ENCODE measurements at places on chromosomes 3 and 15. TPM values are rescaled to one million over a fixed set of nuclear protein-coding genes. Genes with fewer than 3 reads are reported as not detected.

GOLGA6L7 gene
- total RNA-seq: not detected

SOX14 gene
- not detected for total RNA-seq

STXBP5L gene
- total RNA-seq: 0.09 TPM

ST3GAL6 gene
- 1.2 TPM for total RNA-seq

- no peak for DNase-seq
These were observed 132.3 kb downstream of the LMLN start for GRCh38 chr3:198092276-198092675.

DNA sequence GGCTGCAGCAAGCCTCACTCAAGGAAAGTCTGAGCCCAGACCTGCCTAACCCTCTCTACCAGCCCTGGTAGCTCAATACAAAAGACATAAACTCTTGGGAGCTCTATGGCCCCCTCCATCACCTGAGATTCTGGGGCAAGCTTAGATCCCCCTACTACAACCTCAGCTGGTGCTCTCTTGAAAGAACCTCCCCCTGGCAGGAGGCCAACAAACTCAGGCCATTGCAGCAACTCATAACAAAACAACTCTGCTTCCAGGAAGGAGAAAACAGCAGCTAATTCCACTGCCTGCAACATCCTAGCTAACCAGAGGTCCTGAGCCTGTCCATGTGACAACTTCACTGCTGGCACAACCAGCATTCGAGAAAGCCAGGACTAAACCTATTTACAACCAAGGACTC lies 169.2 kb downstream of the ROBO1 start:
- DNase-seq: peak; percentile 1

All from Daoy (cell line).